ENCODE measurements at places on chromosomes 2 and 18.

DNA sequence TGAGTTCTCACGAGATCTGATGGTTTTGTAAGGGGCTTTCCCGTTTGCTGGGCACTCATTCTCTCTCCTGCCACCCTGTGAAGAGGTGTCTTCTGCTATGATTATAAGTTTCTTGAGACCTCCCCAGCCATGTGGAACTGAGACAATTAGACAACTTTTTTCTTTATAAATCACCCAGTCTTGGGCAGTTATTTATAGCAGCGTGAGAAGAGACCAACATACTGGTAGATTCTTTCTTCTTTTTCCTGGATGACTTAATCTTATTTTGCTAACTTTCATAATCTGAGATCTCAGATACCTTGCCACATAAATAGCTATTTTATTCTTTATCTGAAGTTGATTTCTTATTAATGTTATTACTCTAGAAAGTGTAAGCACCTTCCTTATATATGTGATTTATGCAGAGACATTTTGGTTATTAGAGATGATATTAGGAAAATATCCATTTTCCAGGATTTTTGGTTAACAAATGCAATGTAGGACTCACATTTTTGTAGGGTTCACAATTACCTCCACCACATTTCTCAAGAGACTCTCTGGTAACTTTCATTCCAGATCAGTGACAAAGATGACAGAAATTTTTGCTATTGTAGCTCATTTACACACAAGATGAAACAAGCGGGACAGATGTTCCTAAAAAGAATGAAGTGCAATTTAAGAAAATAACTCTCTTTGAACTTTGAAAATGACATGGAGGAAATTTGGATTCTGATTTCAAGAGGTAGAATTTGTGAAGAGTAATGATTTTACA, 97.9 kb upstream of the RND3 start:
- DNase-seq: no peak

GRCh38 chr2:233367586-233367985, 13.3 kb downstream of the DGKD start:
- no peak for DNase-seq

DNA sequence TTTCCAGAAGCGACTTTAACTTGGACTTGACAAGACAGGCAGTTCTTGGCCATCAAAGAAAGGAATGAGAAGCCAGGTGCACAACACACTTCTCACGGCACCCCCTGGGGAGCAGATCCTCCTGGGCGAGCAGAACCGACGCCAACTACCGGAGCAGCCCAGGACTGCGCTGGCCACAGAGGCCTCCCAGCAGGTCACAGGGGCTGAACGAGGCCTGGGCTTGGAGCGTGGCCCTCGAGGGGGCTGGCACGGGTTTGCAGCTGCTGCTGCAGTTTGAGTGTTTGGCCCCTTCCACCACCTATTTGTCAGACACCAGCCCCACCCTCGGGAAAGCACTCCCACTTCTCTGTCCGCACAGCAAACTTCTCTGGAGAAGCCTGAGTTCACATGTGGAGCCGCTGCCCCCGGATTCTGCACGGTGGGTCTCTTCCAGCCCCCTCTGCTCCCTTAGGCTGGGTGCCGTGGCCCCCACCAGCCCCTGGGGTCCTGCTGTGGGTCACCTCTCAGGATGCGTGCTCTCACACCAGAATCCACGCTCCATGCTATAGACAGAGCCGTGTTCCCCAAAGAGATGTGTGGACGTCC, 306.7 kb upstream of the SALL3 start:
- no peak for DNase-seq

DNA sequence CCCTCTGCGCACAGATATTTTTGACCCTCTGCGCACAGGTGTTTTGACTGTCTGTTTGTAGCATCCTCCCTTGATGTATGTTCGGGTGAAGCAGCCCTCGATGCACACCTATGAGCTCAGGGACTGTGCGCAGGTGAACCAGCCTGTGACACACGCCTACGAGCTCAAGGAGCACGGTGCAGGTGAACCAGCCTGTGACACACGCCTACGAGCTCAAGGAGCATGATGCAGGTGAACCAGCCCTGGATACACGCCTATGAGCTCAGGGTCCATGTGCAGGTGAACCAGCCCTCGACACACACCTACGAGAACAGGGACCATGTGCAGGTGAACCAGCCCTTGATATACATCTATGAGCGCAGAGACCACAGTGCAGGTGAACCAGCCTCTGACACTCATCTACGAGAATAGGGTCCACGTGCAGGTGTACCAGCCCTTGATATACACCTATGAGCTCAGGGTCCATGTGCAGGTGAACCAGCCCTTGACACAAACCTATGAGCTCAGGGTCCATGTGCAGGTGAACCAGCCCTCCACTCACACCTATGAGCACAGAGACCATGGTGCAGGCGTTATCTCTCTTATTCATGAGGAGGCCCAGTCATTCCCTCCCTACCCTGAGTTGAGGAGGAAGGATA, 33.9 kb downstream of the SH3BP4 start:
- DNase-seq: no peak

DNA sequence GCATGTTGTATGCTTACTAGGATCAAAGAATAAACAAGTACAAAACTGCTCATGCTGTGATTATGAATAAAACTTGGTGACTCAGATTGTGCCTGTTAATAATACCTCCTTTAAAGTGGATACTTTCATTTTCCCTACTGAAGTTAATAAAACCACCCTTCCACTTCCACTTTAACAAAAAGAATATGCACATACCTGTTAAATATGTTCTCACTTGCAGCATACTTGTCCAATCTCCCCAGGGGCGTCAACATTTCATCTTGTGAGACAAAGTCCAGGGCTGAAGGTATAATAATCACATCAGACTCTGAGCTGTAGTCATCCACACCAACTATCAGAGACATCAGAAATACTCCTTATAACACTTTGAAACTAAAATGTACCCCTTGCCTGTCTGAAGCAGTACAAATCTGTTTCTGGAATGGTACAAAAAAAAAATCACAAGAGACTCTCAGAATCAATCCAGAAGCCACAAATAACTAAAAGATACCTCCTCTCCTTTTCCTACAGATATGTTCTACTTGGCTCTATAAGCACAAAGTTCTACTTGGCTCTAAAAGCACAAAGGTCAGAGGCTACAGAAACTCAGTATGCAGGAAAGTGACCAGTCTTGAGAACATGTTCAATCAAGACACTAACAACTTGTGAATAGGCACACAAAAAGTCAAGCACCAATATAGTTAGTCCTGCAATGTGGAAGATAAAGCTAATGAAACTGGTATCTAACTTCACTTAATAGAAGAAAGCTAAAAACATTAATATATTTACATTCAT, 19.3 kb downstream of the PPP4R1 start:
- no peak for DNase-seq

DNA sequence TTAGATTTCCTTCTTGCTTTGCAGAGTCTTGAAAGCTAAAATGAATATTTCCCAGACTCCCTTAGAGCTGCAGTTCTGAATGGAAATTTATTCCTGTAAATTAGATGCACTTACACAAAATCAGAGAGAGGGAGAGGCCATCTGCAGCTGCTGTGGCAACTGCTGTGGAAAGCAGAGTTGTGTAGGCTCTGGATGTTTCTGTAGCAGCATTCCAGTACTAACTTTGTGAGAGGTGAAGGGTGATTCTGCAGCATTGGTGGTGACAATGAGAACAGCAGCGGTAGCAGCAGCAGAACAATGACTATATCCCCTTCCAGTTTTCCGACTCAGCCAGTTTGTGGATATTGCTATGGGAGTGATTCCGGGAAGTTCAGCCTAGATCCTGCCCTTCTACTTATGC, 433.0 kb upstream of the REG3G start:
- no peak for DNase-seq

- no peak for DNase-seq
These were observed 3.8 kb downstream of the ZFAND2B start for GRCh38 chr2:219210196-219210885.

DNA sequence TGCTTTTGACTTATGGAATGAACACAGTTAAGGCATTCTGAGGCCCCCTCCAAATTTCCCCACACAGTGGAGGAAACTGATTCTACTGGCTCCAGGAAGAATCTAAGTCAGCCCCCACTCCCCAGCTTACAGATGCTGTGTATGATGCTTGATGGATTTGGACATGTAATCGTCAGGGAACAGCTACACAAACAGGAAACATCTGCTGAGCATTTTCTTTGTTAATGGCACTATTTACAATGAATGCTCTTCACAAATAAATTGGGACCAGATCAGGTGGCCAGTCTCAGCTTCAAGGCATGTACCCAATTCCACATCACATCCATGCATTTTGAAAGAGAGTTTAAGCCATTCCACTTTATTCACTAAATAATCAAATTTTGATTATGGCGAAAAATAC, 562.3 kb downstream of the SOX11 start:
- no peak for DNase-seq

DNA sequence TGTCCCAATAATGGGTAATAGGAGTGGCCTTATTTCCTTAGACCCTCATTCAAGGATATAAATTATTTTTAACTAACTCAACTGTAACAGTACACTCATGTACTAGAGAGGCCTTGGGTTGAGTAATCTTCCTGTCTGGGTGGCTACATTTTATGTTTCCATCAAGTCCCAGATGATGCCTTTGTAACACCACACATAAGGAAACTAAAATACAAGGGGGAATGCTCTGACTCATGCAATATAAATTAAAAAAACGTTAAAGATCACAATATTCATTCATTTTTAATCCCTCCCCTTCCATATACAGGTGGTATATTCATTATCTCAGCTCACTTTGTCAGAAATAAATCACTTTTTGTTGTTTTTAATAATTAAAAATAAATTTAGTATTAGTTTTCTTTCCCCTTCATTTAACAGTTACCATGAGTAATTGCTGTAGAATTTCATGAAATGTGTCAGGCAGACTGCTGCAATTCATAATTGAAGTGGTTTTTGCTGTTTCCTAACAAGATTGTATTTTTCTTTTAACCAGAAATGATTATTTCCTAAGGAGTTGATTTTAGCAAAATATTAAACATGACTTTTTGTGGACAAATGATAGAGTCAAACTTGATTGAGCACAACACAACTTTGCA, 1403.6 kb downstream of the SUCLG1 start:
- DNase-seq: no peak

- no peak for DNase-seq
These were observed 140.4 kb downstream of the CTIF start for GRCh38 chr18:48679236-48679635.

DNA sequence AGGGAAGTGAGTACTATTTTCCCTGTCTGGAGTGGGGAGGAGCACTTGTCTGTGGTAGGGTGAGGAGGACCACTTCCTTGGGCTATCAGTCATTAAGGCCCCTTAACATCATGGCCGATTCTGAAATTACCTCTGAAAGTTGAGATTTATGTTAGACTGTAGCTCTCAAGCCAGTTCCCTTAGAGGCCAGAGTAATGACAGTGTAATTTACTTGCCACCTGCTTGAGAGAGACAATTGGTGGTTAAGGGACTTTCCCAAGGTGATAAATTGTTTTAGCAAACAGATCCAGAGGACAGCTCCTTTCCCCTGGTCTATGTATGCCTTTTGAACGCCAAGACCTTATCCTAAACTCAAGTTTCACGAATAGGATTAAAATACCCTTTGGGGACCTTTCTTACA, 56.1 kb downstream of the NEDD4L start:
- DNase-seq: no peak

DNA sequence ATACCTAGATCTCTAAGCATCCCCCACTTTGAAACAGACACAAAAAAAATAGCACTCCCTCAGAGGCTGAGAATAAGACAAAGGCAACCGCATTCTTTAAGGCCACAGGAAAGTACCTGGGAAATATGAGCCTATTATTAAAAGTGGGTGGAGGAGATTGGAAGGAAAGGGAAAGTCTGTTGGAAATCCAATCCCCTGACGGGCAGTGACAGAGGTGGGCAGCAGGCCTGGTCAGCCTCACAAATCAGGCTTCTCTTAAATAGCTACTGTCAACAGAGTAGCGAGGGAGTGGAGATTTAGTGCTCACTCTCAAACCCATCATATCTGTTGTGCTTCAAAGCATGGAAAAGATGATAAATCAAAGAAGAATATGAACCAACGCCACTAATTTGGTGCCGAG, 324.4 kb downstream of the ALK start:
- DNase-seq: no peak

DNA sequence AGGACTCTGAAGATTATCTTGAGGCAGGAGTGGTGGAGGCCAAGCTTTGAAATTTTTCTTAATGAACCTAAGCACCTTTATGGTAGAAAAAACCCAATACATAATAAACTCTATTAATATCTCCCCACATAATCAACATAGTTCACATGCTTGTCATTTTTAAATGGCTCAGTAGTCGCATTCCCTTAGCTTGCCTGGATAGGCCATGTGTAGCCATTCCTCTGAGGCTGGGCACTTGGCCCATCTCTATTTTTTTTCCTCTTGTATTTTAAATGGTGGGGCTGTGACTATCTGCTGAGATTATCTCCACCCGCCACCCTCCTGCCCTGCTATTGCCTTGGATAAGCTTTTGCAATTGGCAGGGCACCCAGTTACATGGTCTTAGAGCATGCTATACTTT, 143.1 kb downstream of the FHOD3 start:
- DNase-seq: no peak

DNA sequence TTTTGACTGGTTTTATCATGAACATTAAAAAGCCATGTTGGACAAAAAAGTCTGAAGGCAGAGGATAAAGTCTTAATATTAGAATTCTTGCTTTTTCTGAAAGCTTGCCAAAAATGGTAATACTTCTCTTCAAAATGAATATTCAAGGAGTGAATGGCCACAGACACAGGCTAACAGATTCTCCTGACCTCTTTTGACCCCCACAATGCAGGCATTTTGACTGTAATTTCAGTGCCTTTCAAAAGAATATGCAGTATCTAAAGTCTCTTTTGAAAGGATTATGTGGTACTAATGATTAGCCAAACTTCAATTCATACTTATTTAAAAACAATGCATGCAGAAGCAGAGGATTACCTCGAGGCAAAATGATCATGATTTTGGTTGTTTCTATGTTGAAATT, 557.8 kb upstream of the GCFC2 start:
- DNase-seq: no peak

DNA sequence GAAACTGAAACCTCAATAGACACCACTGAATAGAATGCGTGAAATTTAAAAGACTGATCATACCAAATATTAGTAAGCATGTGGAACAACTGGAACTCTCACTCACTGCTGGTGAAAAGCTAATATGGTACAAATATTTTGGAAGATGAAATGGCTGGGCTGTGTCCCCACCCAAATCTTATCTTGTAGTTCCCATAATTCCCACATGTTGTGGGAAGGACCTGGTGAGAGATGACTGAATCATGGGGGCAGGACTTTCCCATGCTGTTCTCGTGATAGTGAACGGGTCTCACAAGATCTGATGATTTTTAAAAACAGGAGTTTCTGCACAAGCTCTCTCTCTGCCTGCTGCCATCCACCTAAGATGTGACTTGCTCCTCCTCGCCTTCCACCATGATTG, 32.0 kb upstream of the MYCN start:
- DNase-seq: no peak

- DNase-seq: no peak
These were observed 22.1 kb downstream of the ABHD3 start for GRCh38 chr18:21682371-21683051.

DNA sequence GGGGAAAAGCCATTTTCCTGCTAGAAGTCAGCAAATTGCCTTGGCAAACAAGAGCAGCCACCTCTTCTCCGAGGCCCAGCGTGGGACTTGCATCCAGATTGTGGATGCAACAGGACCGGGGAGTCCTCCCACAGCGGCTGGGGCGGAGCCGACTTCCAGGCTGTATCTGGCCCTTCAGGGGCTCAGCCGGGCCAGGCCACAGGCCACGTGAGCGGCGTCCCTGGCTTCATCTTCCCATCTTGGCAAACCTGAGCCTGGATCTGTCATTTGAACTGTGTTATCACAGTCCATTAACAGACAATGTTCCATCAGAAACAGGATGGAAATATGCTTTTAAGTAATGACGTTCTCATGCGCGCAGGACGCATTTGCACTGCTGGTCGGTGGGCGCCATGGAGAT, 483.5 kb upstream of the SALL3 start:
- no peak for DNase-seq

GRCh38 chr2:69645031-69645431, 1.5 kb upstream of the AAK1 start:
- DNase-seq: no peak

Measured in forelimb muscle (tissue), 1 donor.